GM23248 (cell line): ENCODE measurements at places on chromosomes 7 and 10.

DNA sequence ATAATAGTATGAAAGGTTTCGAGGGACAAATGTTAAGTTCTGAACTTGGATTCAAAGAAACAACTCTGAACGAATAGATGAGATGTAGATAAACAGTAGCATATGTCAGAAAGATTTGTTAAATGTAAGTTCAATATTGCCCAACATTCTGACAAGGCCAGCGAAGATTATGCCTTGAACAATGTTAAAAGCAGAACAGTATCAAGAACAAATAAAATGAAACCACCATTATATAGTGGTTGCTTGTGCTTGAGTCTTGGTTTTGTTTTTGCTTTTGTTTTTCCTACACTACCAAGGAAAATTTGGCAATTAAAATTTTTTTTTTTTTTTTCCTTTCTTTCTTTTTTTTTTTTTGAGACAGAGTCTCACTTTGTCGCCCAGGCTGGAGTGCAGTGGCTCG, 66.4 kb downstream of the PLXDC2 start:
- no peak for DNase-seq

- peak; percentile 29 for DNase-seq
Observed at GRCh38 chr10:112650588-112651030, 203.6 kb downstream of the VTI1A start.

- no peak for DNase-seq
Observed at GRCh38 chr10:44425466-44425865, 40.6 kb upstream of the CXCL12 start.

GRCh38 chr7:46286957-46287356, 365.9 kb upstream of the IGFBP3 start:
- no peak for DNase-seq

- DNase-seq = no peak
Observed at GRCh38 chr7:55588379-55588699, 16.0 kb upstream of the VOPP1 start.

GRCh38 chr7:157990881-157991250, 596.8 kb downstream of the PTPRN2 start:
- no peak for DNase-seq

- DNase-seq = peak; percentile 29
Observed at GRCh38 chr7:33644489-33644888, 260.9 kb upstream of the BMPER start.

- DNase-seq = no peak
Observed at GRCh38 chr7:106959753-106960152, 84.8 kb upstream of the PRKAR2B start.

DNA sequence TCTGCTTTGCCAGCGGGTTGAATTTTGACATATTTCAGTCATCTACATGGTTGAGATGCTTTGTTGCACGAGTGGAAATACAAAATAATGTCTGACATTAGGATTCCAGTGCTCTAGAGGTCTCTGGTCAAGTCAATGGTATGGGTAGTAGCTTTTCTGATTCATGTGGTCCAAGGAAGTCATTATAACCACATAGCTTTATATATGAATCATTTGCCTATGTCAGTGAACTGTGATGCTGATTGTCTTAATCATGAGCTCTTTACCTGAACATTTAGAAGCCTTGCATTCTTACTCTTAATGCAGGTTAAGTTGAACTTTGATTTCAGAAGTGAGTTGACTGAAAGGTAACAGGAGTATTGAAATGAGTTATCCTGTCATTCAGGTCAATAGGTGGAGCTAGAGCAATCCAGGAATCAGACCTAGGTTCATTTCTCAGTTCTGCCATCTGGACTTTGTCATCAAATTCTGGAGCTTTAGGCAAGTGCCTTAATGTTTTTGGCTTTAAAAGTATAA, 3.3 kb downstream of the MAPK8 start:
- DNase-seq = peak; percentile 71

- peak; percentile 34 for DNase-seq
Observed at GRCh38 chr7:1593091-1593866, 23.4 kb upstream of the PSMG3 start.

DNA sequence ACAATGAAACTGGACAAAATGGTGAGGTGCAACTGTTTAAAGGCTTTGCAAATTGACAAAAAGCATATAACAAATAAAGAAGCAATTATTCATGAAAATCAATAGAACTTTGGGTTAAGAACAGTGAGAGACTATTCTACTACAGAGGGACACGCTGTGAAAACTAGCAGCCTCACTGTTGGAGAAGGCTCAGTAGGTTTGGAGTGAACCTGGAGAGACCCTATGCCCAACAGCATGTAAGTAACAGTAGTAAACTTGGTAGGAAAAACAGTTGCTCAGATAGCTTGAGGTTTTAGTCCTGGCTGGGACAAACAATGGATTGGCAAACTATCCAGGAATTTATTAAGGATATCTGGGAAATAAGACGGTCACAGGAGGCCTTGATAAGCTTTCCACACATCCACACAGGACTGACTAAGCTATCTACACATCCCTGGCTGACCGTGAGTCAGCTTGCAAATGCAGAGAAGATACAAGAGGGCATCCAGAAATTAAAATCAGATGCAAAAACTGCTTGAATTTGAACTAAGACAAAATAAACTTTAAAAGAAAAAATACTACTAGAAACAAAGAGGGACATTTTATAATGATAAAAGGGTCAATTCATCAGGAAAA, 15.9 kb downstream of the FAM149B1 start:
- peak; percentile 87 for DNase-seq

- DNase-seq = no peak
Observed at GRCh38 chr10:69618746-69619145, 11.3 kb upstream of the FAM241B start.

DNA sequence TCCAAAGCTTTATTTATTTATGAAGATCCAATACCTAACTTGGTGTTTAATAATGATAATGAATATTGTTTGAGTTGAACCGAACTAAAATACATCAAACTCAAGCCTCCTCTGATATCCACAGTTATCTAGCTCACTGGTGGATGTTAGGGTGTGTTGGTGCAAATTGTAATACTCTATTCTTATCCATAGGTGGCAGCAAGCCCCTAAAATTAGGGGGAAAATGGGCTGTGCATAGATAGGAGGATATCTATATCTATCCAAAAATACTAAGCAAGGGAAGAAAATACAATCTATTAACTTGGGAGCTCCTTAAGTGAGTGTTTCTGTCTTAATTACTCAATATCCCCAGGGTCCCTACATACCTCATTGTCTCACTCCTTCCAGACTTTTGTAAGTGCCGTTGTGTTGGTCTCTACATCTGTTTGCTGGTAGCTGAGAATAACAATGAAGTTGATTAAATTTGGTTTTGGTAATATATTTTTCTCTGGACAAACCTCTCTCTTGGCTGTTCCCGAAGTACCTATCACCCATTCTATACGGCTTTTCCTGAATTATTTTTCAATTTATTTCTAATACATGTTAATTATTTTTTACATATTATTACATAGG, 55.0 kb upstream of the VWDE start:
- peak; percentile 66 for DNase-seq

DNA sequence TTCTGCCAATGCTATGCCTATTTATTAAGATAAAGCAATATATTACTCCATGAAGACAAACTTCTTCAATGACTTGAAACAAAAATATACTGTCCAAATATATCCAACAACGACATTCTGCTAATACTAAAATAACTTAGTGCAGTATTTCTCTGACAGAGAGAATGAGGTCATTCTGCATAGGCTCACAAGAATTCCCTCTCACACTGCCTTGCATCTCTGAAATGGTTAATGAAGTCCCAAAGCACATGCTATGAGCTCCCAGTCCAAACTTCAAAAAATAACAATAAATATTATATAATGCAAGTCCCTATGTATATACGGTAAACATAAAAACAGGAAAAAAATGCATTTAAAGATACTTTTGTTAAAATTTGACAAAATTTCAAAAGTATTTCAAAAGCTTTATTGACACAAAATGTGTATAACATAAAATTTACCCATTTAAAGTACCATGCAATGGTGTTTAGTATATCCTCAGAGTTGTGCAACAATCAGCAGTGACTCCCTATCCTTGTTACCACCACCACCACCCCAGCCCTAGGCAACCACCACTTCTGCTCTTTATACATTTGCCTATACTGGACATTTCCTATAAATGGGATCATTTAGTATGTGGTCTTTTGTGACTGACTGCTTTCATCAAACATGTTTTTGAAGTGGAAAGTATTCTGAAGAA, 27.6 kb downstream of the CHCHD3 start:
- peak; percentile 40 for DNase-seq

- no peak for DNase-seq
Observed at GRCh38 chr7:24026351-24026750, 257.6 kb upstream of the NPY start.

- DNase-seq = peak; percentile 52
Observed at GRCh38 chr7:73703757-73704639, 15.5 kb downstream of the STX1A start.

DNA sequence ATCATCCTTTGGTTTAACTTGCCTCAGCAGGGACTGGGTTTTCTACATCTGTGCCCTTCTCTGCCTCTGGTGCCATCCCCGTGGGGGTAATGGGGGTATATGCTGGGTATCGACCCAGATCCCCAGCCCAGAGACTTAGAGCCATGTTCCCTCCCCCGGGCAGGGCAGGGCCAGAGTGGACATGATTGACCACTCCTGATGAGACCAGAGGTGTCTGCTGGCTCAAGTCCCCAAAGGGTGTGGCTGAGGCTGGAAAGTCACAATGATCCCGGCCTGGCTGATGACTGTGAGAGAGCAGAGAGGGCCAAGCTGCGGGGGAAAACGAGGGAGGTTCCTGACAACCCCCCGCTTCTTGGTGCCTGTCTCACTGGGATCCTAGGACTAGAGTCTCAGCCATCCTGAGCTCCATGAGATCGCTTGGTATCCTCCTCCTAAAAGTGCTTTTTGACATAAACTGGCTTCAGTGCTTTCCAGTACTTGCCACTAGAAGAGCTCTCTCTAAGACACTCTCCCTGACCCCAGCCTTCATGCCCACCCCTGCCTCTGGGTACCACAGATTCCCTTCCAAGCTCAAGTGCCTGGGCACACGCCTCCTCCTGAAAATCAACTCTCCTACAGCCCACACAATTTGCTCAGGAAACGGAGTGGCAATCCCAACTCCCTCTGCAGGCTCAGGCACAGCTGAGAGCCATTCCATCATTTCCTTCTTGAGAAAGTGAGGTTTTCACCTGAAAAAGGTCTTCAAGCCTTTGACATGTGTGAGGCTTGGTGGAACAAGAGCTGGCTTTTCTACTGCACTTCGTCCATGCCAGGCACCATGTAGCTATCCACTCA, 33.9 kb downstream of the DRGX start:
- no peak for DNase-seq

DNA sequence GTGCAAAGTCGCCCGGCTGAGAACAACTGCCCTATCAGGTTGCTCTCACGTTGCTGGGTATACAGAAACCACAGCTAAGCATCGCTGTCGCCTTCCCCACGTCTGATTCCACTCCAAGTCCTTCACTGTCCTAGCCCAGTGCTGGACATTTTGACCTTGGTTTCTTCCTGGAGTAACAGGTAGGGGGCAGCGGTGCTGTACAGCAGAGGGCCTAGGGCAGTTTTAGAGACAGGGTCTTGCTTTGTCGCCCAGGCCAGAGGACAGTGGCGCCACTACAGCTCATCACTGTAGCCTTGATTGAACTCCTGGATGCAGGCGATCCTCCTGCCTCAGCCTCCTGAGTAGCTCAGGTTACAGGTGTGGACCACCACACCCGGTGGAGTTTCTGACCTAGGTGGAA, 2.6 kb downstream of the CLDN15 start:
- peak; percentile 23 for DNase-seq

GRCh38 chr7:85162721-85163120, 24.1 kb downstream of the SEMA3D start:
- peak; percentile 53 for DNase-seq

GRCh38 chr7:12199363-12199762, 11.7 kb upstream of the TMEM106B start:
- DNase-seq = no peak

DNA sequence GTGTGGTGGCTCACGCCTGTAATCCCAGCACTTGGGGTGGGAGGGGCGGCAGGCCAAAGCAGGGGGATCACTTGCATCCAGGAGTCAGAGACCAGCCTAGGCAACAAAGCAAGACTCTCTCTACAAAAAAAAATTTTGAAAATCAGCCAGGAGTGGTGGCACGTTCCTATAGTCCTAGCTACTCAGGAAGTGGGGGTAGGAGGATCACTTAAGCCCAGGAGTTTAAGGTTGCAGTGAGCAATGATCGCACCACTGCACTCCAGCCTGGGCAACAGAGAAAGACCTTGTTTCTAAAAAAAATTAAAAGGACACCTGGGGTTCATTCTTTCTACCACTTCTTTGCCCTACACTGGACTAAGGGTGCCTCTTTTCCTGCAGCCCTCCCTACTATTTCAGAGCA, 15.1 kb downstream of the WAPL start:
- no peak for DNase-seq

DNA sequence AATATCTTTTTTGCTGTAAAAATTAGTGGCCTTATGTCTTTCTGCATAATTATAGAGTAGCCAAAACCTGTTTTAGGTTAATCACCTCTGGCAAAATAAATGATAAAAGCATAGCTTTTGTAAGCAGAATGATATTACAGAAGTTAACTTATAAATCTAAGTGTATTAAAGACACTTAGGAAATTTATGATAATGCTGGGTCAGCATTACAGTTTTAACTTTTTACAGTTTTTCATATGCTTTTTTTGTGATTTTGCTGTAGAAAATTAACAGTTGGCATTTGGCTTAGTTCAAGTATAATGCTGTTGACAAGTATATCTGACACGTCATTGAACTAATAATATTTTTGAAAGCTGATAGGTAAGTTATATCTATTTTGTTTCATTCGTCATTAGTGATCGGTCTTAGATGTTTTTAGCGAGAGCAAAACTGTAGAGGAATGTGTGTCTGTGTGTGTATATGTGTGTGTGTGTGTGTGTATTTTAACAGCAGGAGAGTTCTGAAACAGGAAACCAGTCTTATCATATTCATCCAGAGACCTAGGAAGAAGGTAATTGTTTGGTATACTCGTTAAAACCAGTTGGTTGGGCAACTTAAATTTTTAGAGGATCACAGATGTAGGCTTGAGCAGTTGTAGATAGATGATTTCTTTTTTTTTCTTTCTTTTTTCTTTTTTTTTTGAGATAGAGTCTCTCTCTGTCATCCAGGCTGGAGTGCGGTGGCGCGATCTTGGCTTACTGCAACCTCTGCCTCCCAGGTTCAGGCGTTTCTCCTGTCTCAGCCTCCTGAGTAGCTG, 15.4 kb downstream of the PTEN start:
- no peak for DNase-seq

- DNase-seq = peak; percentile 39
Observed at GRCh38 chr10:31582365-31583052, 263.5 kb downstream of the ZEB1 start.

DNA sequence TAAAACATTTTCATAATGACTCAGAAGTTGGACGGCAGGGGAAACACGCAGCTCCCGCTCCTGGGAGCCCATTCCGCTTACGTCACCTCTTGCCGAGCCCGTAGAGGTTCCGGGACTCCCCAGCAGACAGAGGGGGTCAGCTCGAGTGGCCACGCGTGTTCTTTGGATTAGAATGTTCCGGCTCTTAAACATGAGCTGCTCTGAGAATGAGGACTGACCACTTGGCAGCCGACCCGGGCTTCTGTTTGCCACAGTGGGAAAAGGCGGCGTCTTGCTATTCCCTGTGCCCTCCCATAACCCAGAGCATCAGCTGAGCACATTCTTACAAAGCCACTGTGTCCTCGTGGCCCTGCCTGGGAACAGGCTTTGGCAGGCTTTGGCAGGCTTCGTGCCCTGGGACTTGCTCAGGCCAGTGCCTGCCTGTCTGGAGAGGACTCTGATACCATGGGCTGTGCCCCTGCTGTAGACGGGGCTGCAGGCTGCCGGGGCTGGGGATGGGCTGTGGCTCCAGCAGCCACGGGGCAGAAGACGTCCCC, 40.1 kb downstream of the PFKP start:
- DNase-seq = peak; percentile 94
